Cortex of kidney (tissue), 1 donor: ENCODE measurements at places on chromosomes 3 and 15.

DNA sequence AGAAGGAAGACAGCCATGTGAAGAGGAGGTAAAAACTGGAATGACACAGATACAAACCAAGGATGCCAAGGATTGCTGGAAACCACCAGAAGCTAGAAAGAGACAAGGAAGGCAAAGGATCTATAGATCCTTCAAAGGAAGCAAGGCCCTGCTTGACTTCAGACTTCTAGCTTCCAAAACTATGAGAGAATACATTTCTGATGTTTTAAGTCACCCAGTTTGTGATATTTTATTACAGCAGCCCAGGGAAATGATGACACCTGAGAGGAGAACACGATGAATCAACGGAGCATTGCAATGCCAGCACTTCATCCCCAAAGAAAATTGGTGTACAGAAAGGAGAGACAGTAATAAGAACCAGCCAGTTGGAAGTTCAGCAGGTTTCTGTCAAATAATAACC, 116.3 kb downstream of the MAGI1 start:
- no peak for DNase-seq

- no peak for DNase-seq
These were observed 11.1 kb upstream of the TMC3 start for GRCh38 chr15:81384891-81385720.

DNA sequence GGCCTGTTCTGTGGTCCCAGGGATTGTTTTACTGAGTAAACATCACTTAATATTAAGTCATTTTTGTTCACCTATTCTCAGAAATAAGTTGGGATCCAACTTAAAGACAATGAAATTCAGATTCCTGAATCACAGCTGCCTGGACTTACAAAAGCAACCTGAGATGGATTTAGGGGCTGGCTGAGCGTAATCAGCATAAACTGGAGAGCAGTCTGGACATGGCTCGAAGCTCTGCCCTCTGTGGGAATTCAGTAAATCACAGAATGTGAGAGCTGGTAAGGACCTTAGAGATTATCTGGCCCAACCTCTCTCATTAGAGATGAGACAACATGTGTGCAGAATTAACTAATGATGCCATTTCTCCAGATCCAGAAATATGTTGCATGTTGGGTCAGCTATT, 23.7 kb downstream of the CCDC80 start:
- DNase-seq, result no peak

GRCh38 chr3:6717026-6717943, 143.6 kb upstream of the GRM7 start:
- no peak for DNase-seq

GRCh38 chr15:65980824-65981456, 111.6 kb downstream of the RAB11A start:
- DNase-seq, result no peak

- no peak for DNase-seq
These were observed 72.5 kb upstream of the ARHGEF3 start for GRCh38 chr3:56874269-56874668.

GRCh38 chr15:67074886-67075229, 9.5 kb downstream of the SMAD3 start:
- DNase-seq, result no peak

DNA sequence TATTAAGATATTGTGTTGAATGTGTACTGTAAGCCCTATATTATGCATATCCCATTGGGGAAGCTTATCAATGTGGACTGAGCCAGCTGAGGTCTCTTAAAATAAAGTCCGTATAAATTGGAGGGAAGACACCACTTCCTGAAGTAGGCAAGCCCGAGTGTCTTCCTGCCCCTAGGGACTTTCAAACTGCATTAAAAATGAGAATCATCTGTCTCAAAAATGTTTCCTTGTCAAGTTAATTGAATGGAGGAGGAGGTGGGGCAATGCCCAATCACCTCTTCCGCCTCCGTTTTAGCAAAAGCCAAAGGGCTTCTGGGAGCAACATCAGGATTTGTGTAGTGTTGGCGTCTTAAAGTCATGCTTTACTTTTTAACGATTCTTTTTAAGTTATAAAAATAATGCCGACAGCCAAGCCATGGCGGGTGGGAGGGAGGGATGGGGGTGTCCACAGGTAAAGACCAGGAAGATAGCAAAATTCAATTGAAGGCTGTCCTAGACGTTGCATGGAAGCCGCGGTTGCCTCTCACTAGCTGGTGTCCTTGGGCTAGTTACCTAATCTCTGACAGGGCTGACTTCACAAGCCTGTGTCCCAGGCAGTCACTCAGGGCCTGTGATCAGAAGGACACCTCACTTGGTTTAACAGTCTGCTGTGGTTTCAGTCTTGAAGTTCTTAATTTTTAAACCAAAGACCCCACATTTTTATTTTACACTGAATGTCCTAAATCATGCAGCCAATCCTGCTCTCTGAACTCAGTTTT, 524.9 kb upstream of the PROK2 start:
- no peak for DNase-seq

DNA sequence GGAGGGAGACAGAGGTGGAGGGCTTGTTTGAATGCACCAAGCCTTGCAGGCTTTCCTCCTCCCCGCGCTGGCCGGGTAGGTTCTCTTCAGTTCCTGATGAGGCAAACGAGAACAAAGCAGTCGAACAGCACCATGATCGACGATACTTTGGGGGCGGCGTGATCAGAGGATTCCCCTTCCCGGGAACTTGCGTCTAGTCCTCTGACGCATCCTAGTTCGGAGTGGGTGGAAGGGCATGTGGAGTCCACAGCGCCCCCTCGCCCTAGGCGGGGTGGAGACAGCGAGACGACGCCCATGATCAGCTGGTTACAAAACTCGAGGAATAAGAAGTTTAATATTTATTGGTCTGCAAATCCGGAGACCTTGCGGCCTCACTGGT, 452 bp upstream of the SV2B start:
- DNase-seq, result no peak

- no peak for DNase-seq
These were observed 7.8 kb upstream of the CAMP start for GRCh38 chr3:48215466-48215865.

- DNase-seq, result no peak
These were observed 87.3 kb downstream of the ST6GAL1 start for GRCh38 chr3:187017511-187018230.

DNA sequence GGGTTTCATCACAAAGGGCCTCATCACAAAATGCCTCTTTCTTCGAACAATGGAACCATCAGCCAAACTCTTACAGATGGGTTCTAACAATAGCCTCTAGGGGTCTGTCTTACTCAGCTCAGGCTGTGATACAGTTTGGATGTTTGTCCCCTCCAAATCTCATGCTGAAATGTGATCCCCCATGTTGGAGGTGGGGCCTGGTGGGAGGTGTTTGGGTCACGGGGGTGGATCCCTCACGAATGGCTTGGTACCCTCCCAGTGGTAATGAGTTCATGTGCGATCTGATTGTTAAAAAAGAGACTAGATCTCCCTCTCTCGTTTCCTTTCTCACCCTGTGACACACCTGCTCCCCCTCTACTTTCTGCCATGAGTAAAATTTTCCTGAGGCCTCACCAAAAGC, 47.9 kb upstream of the LIPC start:
- DNase-seq, result no peak

DNA sequence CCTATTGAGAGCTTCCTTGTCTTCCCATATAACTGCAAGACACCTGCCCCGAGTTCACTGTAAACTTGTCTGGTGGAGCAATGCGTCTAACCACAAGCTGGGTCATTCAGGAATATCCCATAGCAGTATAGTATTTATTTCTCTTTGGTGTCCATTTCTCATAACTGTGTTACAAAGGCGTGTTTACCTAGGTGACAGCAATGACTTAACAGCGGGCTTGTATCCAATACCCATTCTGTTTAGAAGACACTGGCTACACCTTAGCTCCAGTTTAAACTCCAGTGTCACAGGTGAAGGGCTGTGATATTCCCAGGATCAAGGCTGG, 24.3 kb downstream of the ATP10A start:
- DNase-seq, result no peak

DNA sequence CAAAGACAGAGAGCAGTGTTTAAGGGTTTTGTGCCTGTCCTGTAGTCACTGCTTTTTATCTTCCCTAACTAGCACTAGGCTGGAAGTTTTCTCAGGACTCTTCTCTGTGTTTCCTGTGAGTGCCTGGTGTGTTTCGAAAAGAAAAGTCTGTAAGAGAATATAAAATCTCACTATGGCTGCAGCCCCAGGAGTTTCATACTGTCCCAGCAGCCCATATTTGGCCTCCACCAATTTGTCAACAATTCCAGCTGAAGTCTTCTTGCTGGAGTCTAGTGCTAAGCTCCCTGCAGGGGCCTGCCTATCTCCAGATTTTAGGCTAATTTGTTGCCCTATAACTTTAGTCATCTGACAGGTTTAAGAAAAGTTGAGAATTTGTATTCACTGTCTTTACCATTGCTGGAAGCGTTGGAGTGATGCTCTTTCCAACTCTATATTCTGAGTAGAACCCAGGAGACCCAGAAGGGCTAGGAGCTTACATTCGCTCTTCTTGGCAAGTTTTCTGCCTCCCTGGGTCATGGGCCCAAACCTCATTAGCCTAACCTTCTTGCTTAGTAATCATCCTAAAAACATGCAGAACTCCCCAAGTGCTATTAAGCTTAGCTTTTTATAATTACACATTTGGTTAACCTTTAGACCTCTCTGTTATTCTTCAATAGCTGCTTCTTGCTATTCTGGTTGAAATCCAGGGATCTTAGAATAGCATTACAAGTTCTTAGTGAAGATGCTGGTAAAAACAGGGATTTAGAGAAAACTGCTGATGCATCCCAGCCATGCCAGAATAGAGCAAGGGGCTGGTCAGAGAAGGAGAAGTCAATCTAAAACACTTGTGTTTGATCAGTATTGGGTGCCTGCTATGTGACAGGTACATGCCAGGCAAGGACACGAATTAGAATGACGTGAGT, 283.1 kb downstream of the NEK10 start:
- no peak for DNase-seq

GRCh38 chr3:32340039-32340438, 51.6 kb upstream of the CMTM7 start:
- no peak for DNase-seq

GRCh38 chr3:101851072-101851770, 1.9 kb downstream of the NFKBIZ start:
- no peak for DNase-seq

DNA sequence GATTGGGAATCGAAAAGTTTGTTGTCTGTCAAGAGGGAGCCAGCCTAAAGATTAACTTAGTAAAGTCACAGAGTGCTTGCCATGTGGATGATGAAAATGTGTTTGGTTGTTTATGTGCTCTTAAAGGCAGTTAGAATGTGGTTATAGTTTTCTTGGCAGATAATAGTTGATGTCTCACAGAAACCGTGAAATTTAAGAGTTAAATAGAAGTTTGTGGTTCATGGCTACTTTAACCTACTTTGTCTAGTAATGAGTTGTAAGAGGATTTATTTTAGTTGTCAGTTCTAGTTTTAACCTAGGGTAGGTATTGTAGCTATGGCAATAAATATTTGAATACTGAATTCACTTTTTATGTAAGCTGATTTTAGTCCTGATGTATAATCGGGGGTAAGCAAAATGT, 36.4 kb upstream of the EIF3J start:
- no peak for DNase-seq

DNA sequence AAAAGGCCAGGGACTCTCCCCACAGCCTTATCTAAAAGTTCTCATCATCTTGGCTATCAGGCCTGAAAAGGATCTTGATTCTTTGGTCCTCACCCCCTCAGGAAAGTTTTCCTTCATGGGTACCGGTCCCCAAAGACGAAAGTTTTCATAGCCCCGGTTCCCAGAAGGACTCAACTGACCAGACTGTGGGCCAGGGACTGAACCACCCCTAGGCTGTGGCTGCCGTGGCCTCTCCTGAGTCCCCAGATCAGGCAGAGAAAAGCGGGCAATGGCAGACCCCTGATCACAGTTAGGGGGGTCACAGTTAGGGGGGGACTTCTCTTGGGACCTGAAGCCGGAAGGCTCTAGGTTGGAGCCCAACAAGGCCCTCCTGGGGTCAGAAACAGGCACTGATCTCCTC, 54.8 kb downstream of the LHFPL4 start:
- DNase-seq, result no peak

DNA sequence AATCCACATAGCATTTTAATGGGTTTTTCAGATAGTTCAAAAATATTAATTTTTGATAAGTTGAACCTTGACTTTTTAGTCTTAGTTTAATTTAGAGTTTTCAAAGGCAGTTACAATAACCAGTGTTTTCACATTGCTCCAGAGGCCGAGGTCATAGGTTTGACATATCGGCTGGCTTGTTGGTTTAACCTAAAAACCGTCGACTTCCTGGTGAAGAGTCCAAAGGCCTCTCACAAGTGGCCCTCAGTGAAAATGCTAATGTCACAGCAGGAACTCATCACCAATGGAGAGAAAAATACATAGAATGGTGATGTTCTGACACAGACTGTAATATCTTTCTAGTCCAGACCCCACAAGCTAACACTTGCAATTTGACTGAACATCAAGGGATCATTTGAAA, 642.3 kb downstream of the PLOD2 start:
- no peak for DNase-seq

DNA sequence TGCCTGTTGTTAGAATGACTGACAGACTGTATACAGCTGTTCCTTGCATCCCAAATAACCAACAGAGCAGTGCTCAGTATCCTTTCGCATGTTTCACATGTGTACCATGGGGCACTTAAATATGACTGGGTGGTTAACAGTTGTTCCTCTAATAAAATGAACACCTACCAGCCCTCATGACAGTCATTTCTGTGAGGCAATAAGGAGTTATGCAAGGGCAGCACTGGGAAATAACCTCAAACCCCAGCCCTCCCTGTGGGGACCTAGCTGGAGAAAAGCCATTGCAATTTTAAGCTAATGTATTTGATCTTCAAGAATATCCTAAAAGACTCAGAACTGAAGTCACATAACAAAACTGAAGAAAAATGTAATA, 7.3 kb downstream of the RFT1 start:
- DNase-seq, result no peak

- DNase-seq, result no peak
These were observed 8.8 kb upstream of the MYO5A start for GRCh38 chr15:52537459-52537858.

- DNase-seq, result no peak
These were observed 278.3 kb downstream of the CHL1 start for GRCh38 chr3:474828-475227.

DNA sequence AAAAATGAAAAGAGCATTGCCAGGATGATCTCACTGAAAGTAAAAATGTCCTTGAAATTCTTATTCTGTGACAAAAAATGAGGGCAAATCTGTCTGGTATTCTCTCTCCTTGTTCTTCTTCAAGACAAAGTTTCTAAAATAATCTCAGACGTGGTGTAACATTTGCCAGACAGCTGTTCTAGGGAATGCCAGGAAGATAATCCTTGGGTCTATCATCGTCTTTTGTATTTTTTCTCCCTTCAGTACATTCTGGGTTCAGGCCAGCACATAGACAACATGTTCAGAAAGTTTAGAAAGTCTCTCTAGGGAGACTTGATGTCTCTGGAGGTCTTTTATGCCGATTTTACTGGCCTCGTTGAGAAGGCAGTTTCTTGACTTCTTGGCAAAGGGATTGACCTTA, 121.2 kb upstream of the HES1 start:
- DNase-seq, result no peak

DNA sequence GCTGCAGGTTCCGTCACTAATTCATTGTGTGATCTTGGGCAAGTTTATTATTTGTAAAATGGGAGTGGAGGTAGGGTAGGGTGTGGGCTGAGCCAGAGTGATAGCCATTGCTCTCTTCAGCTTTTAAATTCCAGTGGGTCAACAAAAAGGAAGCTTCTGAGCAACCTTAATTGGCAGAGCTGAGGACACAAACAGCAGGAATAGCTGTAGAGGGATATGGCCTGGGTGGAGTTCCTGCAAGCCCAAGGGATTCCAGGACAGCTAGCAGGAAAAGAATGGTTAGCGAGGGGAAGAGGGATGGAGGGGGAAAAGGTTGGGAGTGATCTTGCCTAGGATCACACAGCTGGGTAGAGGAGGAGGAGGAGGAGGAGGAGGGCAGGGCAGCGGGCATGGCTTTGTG, 11.4 kb downstream of the CCK start:
- no peak for DNase-seq

- DNase-seq, result no peak
These were observed 12.6 kb downstream of the RASGRP1 start for GRCh38 chr15:38551720-38552648.
